ENCODE measurements at places on chromosomes 4 and X.

- DNase-seq, result no peak
Observed at GRCh38 chrX:10677490-10677889, 57.1 kb upstream of the MID1 start.

- no peak for DNase-seq
Observed at GRCh38 chr4:148273501-148273986, 168.7 kb downstream of the NR3C2 start.

- no peak for DNase-seq
Observed at GRCh38 chrX:24902806-24903205, 113.0 kb downstream of the ARX start.

DNA sequence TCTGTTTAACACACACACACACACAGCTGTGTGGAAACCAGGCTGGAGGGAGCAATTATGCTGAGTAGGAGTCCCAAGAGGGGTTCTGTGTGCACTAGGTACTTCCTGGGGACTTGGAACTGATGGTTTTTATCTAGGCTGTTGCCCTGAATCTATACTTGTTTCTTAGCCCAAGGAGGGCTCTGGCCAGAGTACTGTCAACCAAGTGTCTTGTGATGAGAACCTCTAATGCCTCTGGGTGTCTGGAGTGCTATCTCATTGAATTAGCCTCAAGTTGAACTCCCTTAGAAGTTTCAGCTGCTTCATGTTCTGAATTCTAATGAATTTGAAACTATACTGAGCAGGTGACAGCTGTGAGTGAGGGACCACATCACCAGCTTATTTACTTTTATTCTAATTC lies 16.6 kb downstream of the ARHGAP24 start:
- DNase-seq, result no peak

- DNase-seq, result no peak
Observed at GRCh38 chrX:66233209-66233608, 69.2 kb downstream of the HEPH start.

GRCh38 chr4:77358315-77358928 lies 201.4 kb downstream of the CCNG2 start:
- no peak for DNase-seq

GRCh38 chr4:11650801-11651596 lies 222.3 kb upstream of the HS3ST1 start:
- no peak for DNase-seq

DNA sequence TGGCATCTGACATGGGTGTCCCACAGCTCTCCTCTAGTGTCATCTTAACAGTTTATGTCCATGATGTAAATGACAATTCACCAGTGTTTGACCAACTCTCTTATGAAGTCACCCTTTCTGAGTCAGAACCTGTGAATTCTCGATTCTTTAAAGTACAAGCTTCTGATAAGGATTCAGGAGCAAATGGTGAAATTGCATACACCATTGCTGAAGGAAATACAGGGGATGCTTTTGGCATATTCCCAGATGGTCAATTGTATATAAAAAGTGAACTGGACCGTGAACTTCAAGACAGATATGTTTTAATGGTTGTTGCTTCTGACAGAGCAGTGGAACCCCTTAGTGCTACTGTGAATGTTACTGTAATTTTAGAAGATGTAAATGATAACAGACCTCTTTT lies 4.6 kb downstream of the FAT4 start:
- no peak for DNase-seq

GRCh38 chr4:48683784-48684666 lies 96.1 kb downstream of the FRYL start:
- no peak for DNase-seq

DNA sequence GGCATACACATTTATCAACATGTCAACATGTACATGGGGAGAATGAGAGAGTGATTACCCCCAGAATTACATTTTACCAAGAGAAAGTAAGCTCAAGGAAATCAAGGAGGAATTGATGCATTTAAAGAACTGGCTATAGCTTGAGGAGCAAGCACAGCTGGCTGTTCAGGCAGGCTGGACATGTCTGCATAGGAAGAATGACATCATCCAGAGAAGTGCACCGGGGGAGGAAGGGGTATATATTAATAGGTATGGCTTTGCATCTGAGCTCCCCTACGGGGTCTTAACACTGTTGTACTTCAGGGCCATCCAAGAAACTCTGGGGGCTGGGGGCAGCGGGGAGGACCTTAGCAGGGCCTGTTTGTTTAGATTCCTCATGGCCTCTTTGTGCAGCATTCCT lies 222.4 kb upstream of the VCX start:
- no peak for DNase-seq

DNA sequence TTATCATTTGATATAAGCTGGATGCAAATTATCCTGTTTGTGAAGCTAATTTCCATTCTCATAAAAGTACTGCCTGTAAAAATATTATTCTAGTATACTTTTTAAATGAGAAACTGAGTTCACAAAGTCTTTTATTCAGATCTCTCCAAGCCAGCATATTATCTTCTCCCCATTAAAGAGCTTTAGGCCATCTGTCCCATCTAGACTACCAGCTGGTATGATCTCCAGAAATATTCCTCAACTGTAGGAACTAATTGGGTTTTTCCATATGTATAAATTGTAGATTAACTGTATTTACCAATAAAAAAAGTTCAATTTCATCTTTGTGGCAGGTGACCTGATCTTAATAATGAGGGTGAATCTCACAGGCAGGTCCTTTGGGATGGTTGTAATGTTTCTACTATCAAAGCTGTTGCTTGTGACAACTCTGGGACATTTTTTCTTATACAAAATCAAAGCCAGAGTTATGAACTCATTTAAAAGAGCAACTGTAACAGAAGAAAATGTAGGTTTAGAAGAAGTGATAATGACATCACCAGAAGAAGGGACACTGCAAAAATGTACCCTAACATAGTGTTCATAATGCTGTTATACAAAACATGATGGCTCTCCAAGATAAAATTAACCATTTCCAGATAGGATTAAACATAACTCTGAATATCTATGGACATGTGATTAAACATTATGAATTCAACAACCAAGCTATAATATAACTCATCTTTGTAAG lies 132.8 kb downstream of the KCNIP4 start:
- no peak for DNase-seq

DNA sequence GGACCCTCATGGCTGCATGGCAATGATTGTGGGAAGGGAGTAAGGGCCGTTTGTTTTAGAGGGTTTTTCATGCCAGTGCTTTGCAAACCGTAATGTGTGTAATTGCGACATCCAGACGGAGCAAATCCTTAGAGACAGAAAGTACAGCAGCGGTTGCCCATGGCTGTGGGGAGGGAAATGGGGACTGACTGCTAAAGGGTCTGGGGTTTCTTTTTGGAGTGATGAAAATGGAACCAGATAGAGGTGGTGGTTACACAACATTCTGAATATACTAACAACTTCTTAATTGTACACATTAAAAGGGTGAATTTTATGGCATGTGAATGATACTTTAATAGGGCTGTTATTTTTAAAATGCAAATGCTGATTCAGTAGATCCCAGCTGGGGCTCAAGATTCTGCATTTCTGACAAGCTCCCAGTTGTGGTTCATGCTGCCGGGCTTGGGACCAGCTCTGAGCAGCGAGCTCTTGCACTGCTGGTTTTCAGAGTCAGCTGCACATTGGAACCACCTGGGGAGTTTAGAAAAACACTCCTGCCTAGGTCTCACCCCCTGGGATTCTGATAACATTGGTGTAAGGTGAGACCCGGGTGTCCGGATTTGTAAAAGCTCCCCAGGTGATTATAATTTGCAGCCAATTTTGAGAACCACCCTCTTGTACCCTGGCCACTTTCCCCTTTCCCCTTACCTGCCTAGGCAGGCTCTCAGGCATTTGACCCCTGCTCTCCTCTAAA lies 47.7 kb downstream of the PRPS1 start:
- no peak for DNase-seq

DNA sequence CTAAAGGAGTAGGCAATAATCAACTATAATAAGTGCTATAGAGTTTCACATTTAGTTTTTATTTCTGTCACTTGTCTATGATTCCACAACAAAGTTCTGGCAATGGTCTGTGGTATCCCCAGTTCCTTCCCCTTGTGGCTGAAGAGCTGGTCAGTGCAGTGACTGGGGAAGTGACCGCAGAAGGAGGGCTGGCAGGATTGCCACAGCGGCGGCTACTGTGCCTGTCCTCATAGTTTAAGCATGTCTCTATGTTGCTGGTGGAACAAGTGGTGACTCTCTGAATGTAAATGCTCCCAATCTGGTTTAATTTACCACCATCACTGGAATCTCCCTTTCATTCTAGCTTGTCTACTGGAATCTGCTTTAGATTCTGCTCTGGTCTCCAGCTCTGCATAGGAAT lies 170.6 kb upstream of the GK2 start:
- no peak for DNase-seq

- DNase-seq, result no peak
Observed at GRCh38 chr4:78481180-78481579, 70.4 kb upstream of the ANXA3 start.

DNA sequence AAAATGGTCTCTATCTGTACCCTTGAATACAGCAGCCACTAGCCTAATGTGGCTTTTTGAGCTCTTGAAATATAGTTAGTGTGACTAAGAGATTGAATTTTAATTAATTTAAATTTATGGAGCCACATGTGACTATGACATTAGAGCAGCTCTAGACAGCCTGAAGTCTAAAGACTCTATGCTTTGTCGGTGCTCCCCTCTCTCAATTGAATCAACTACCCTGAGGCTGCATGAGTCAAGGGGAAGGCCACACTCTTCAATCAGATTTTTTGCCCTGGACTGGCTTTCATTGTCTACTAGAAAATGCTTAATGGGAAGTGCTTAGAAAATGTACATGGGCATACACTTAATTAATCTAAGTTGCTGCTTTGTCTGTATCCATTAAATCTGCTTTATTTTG lies 11.7 kb downstream of the TLR7 start:
- DNase-seq, result no peak

GRCh38 chr4:3424522-3425095 lies 17.2 kb upstream of the HGFAC start:
- no peak for DNase-seq

- DNase-seq, result no peak
Observed at GRCh38 chrX:134365904-134366303, 94.1 kb upstream of the HPRT1 start.

DNA sequence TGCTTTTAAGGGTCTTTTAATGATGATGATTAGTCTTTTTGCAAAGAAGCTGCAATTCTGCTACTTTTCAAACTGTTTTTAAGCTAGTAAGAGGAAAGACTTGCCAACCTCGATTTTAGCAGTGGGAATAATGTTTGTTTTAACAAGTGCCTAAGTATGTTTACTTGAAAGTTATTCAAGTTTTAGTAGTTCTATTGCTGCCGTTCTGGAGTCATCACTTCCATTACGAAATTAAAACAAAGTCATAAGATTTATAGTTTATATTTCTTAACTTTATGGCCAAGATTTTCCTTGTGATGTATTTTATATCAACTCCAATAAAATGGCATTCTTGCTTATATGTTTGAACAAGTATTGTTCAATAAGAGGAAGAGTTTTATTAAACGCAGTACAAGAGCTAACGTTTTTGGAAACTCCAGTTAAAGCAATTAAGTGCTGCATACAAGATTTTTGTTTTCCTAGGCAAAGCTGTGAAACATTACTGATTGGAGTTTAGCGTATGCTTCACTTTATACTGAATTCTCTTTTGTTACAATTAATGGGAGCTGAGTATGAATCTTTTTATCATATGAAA lies 211.3 kb downstream of the TENM3 start:
- DNase-seq, result no peak

GRCh38 chr4:52894443-52894842 lies 32.3 kb downstream of the RASL11B start:
- no peak for DNase-seq

DNA sequence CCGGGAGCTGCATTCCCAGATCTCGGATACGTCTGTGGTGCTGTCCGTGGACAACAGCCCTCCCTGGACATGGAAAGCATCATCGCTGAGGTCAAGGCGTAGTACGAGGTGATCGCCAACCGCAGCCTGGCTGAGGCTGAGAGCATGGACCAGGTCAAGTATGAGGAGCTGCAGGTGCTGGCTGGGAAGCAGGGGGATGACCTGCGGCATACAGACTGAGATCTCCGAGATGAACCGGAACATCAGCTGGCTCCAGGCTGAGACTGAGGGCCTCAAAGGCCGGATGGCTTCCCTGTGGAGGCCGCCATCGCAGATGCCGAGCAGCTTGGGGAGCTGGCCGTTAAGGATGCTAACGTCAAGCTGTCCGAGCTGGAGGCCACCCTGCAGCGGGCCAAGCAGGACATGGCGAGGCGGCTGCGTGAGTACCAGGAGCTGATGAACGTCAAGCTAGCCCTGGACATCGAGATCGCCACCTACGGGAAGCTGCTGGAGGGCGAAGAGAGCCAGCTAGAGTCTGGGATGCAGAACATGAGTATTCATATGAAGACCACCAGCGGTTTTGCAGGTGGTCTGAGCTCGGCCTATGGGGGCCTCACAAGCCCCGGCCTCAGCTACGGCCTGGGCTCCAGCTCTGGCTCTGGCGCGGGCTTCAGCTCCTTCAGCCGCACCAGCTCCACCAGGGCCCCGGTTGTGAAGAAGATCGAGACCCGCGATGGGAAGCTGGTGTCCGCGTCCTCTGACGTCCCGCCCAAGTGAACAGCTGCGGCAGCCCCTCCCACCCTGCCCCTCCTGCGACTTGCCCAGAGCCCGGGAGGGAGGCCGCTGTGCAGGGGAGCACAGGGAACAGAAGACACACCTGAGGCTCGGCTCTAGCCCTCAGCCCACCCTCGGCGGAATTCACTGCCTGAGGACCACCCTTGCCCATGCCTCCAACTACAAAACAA lies 29.4 kb upstream of the GABRA3 start:
- DNase-seq, result no peak

DNA sequence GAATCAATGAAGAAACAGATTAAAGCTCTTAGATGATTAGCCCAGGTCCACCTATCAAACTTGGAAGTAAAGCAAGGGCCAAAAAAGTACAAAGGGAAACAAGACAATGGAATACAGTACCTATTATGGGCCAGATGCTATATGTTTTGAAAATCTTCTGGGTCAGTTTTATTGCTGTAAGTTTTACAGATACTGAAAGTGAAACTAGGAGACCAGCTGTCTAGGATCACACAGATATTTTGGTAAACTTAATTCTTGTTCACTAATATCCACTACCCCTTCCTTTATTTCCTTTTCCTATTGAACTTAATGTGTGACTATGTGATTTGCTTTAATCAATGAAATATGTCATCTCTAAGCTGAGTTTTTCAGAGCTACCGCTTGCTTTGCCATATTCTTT lies 505.4 kb upstream of the PITX2 start:
- no peak for DNase-seq

DNA sequence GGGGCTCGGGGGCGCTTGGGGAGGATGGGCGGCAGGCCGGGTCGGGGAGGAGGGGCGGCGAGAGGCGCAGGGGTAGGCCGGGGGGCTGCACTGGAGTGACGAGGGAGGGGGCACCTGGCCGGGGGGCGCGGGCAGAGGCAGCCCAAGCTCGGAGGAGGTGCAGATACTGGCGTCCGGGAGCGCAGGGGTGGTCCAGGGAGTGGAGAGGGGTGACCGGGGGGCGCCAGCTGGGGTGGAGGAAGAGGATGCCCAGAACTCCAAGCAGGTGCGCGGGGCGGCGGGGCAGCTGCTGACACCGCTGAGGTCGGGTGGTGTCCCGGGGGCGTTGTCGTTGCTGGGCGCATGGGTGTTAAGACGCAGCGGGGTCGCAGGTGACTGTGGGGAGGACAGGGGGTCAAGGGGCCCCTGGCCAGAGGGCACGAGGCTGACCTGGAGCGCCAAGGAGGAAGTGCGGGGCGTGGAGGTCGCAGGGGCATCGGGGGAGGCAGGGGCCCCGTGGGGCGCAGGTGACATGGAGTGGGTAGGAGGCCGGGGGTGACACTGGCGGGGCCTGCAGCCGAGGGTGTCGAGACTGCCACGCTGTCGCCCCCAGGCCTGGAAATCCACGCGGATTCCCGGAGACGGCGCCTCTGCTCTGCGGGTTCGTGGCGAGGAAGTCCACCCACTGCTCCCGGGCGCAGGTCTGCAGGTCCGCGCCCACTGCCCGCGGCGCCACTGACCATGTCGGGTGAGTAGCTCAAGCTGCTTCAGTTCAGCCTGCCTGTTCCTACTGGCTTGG lies 928 bp downstream of the GYG2 start:
- no peak for DNase-seq

Data from right forelimb (tissue), 1 donor.